CD4-positive, alpha-beta memory T cell (primary cell): ENCODE measurements at places on chromosomes 1 and 21. TPM values are rescaled to one million over a fixed set of nuclear protein-coding genes. Genes with fewer than 3 reads are reported as not detected.
A peak's percentile ranks its signal among the peaks of the same experiment; 100 is the strongest.

Gene PGBD5
- polyA plus RNA-seq: not detected

Gene LINGO4
- polyA plus RNA-seq: not detected

Gene RGS7
- not detected for polyA plus RNA-seq

Gene CAMK2N1
- polyA plus RNA-seq: 0.32 TPM

Gene PRAMEF11
- not detected for polyA plus RNA-seq

Gene ZBTB8B
- polyA plus RNA-seq: not detected

- DNase-seq: no peak
- peaks cover 39% of the 10 kb centered on the region for H3K4me1 ChIP-seq
- H3K4me3 ChIP-seq: no peak overlapping the region
- H3K27ac ChIP-seq: no peak overlapping the region
These were observed 3.9 kb downstream of the MFN2 start for GRCh38 chr1:11984121-11984520.

- no peak overlapping the region for H3K27ac ChIP-seq
- H3K36me3 ChIP-seq: no peaks in the 10 kb centered on the region
- no peaks in the 10 kb centered on the region for H3K27me3 ChIP-seq
- no peak overlapping the region for H3K4me3 ChIP-seq
These were observed 49.7 kb upstream of the HSD17B7 start for GRCh38 chr1:162740755-162741154.

- DNase-seq: peak; percentile 84
- no peak overlapping the region for H3K4me3 ChIP-seq
- peaks cover 4% of the 10 kb centered on the region for H3K4me1 ChIP-seq
- no peak overlapping the region for H3K27ac ChIP-seq
- H3K36me3 ChIP-seq: no peaks in the 10 kb centered on the region
These were observed 54.1 kb upstream of the SAMD11 start for GRCh38 chr1:869499-870244.

GRCh38 chr1:109535971-109536491 lies 3.6 kb upstream of the GPR61 start:
- H3K36me3 ChIP-seq: no peaks in the 10 kb centered on the region
- no peak overlapping the region for H3K27ac ChIP-seq
- no peaks in the 10 kb centered on the region for H3K27me3 ChIP-seq
- H3K4me1 ChIP-seq: peaks cover 19% of the 10 kb centered on the region
- no peak for DNase-seq
- H3K4me3 ChIP-seq: no peak overlapping the region

DNA sequence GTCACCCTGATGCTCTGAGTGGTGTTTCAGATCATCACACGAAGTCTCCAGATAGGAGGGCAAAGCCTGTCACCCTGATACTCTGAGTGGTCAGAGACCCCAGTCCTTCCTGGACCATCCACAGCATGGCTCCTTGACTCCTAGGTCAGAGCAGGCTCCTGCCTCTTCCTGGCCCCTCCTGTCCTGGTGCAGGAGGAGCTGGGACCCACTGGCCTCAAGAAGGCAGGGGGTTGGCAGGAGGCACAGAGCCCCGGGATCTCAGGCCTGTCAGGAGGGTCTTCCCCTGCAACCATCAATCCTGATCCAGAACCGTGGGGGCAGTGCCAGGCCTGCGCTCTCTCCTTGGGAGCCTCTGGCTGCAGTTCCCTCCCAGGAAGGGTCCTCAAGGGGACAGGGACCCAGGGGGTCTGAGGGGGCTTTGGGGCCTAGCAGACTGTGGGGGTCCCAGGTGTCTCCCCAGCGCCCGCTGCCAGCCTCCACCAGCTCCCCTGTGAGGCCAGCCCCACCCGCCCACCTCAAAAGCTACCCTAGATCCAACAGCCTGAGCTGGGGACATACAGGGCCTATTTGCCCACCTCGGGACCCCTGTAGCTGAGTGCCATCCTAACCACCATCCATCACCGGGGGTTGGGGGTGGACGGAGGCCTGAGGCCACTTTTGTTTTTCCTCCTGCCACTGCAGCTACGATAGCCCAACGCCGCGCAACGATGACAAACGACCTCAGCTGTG lies 27.5 kb downstream of the COL6A1 start:
- no peaks in the 10 kb centered on the region for H3K4me1 ChIP-seq
- no peaks in the 10 kb centered on the region for H3K36me3 ChIP-seq
- no peak overlapping the region for H3K4me3 ChIP-seq
- DNase-seq: no peak

DNA sequence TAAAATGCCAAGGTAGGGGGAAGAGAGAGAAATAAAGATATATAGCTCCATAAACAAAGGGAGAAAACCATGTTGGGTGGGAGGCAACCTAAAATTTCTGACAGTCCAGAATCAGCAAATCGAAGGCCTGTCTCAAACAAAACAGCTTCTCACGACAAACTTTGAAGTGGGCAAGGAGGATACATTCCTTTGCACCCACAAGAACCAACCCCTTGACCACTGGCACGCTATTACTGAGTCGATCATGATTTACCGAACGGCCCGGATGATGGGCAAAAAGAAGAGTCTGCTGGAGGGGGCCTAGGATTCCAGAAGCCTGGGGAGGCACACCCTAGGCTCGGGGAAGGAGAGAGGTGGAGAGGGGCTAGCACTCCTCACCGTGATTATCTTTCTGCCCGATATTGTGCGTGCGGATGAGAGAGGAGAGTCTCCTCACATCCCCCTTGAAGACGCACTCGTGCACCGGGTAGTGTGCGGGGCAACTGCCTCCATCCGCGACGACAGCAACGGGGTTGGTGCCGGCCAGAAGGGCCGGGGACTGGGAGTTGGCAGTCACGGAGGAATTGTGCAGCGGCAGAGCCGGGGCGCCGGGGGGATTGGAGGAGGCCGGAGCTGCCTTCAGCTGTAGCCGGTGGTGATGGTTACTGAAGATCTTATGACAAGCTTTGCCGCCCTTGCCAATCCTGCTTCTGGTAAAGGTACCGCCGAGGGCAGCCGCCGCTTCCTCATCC lies 756 bp downstream of the ANKRD13C start:
- peaks cover 53% of the 10 kb centered on the region for H3K4me1 ChIP-seq
- H3K27me3 ChIP-seq: no peaks in the 10 kb centered on the region
- peak overlapping the region; percentile 89 for H3K4me3 ChIP-seq
- H3K27ac ChIP-seq: peak overlapping the region; percentile 92

- no peak overlapping the region for H3K4me3 ChIP-seq
- H3K4me1 ChIP-seq: peaks cover 69% of the 10 kb centered on the region
- peak overlapping the region; percentile 66 for H3K27ac ChIP-seq
- DNase-seq: peak; percentile 42
These were observed 34.5 kb upstream of the TDRD10 start for GRCh38 chr1:154467434-154468102.

- no peaks in the 10 kb centered on the region for H3K27me3 ChIP-seq
- H3K4me1 ChIP-seq: no peaks in the 10 kb centered on the region
- H3K4me3 ChIP-seq: no peak within 1 kb of the TSS
- no peaks in the 10 kb centered on the region for H3K36me3 ChIP-seq
These were observed at the start of gene RGS18 for GRCh38 chr1:192158181-192158580. RGS18 (plus strand) TSS chr1:192158462; CDS start chr1:192158638, 176 bp downstream.

- no peaks in the 10 kb centered on the region for H3K4me1 ChIP-seq
- no peaks in the 10 kb centered on the region for H3K36me3 ChIP-seq
- H3K27me3 ChIP-seq: no peaks in the 10 kb centered on the region
- DNase-seq: no peak
- H3K4me3 ChIP-seq: no peak overlapping the region
These were observed 86.8 kb downstream of the KCNJ6 start for GRCh38 chr21:37829447-37829846.

DNA sequence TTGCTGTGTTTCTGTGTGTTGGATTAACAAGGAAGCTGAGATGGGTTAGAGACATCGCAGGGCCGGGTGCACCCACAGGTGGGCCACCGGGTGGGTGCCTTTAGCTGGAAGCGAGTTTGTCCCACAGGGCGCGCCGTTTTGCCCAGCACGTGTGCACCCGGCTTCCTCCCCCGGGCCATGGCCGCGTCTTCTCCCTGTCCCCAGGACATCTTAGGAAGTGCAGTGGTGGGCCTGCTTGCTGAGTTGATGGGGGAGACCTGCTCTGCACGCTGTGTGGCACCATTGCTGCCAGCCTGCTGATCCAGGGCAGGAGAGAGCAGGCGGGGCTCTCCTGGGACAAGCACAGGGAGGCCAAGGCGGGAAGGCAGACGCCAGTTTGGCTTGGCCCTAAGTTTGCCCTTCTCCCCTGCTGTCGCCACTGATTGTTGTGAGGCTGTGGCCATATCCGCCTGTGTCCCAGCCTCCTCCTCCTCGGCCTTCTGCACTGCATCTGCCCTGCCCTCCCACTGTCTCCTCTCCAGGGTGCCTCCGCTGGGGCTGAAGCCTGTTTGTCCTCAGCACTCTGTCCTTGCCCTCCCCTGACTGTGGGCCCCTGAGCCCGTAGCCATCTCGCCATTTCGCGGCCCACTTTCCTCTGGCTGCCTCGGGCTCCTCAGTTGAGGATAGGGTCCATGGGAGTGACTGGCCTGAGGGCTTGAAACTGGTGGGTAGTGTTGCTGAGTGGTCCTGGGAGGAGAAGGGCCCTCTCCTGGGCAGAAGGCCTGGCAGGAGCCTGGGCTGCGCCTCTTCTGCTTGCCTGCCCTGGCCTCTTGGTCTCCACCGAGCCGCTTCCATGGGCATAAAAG lies 47.6 kb downstream of the PKNOX1 start:
- no peak for DNase-seq
- no peaks in the 10 kb centered on the region for H3K27me3 ChIP-seq
- peaks cover 35% of the 10 kb centered on the region for H3K36me3 ChIP-seq
- H3K27ac ChIP-seq: no peak overlapping the region
- no peaks in the 10 kb centered on the region for H3K4me1 ChIP-seq

- no peaks in the 10 kb centered on the region for H3K4me1 ChIP-seq
- no peak overlapping the region for H3K4me3 ChIP-seq
- no peak overlapping the region for H3K27ac ChIP-seq
- no peak for DNase-seq
- no peaks in the 10 kb centered on the region for H3K36me3 ChIP-seq
- H3K27me3 ChIP-seq: no peaks in the 10 kb centered on the region
These were observed 51.4 kb upstream of the RGS1 start for GRCh38 chr1:192524223-192524622.

DNA sequence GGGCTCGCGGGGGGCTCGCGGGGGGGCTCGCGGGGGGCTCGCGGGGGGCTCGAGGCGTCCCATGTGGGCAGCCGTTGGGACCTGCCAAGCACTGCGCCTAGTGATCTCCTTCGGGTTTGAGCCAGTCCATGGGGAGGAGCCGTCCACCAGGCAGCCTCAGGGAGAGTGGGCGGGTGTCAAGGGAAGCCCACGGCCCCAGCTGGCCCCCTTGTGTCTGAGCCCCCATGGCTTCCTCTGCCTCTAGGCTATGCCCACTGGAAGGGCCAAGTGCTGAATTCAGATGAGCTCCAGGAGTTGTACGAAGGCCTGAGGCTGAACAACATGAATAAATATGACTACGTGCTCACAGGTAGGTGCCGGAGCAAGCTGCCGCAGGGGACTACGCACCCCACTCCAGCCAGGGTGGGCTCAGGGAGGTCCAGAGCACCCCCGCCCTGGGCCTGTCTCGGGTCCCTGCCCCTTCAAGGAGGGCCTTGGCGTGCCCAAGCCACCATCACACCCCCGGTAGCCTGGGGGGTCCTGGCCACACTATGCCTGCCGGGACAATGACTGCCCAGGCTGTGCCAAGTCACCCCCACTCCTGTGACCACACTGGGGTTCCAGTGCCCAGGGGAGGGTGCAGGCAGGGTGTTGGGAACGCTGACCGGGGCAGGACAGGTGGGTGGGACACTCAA lies 22.6 kb downstream of the PDXK start:
- H3K36me3 ChIP-seq: peaks cover 18% of the 10 kb centered on the region
- H3K4me3 ChIP-seq: no peak overlapping the region
- DNase-seq: no peak

DNA sequence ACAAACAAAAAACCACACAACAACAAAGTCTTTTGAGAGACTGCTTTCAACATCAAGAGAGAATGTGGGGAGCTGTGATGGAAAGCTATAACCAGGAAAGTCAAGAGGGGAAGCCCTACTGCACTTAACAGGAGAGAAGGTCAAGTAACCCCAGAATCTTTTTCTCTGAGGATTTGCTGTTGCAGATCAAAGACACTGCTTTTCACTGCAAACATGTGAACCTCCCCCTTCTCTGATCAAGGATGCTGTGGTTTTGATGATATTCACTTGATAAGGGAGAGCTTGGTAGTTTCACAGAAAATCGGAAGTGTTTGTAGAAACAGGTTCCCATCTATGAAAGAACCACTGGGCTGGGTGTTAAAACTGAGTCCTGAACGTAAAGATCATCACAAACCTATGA lies 4.8 kb downstream of the ETV3 start:
- DNase-seq: peak; percentile 70
- peaks cover 33% of the 10 kb centered on the region for H3K36me3 ChIP-seq
- peak overlapping the region; percentile 6 for H3K27ac ChIP-seq
- peaks cover 72% of the 10 kb centered on the region for H3K4me1 ChIP-seq
- no peak overlapping the region for H3K4me3 ChIP-seq
- no peaks in the 10 kb centered on the region for H3K27me3 ChIP-seq

GRCh38 chr1:174110053-174110452 lies 49.3 kb upstream of the RABGAP1L start:
- no peak for DNase-seq
- no peaks in the 10 kb centered on the region for H3K4me1 ChIP-seq
- H3K36me3 ChIP-seq: no peaks in the 10 kb centered on the region
- no peaks in the 10 kb centered on the region for H3K27me3 ChIP-seq
- H3K27ac ChIP-seq: no peak overlapping the region

GRCh38 chr1:154867841-154868605 lies 2.1 kb downstream of the KCNN3 start:
- no peak for DNase-seq
- H3K4me1 ChIP-seq: peaks cover 21% of the 10 kb centered on the region
- peaks cover 24% of the 10 kb centered on the region for H3K27me3 ChIP-seq
- no peak overlapping the region for H3K27ac ChIP-seq

- no peaks in the 10 kb centered on the region for H3K4me1 ChIP-seq
- peaks cover 26% of the 10 kb centered on the region for H3K36me3 ChIP-seq
- no peak overlapping the region for H3K27ac ChIP-seq
- H3K4me3 ChIP-seq: no peak overlapping the region
These were observed 31.7 kb upstream of the ENSA start for GRCh38 chr1:150661156-150661555.

DNA sequence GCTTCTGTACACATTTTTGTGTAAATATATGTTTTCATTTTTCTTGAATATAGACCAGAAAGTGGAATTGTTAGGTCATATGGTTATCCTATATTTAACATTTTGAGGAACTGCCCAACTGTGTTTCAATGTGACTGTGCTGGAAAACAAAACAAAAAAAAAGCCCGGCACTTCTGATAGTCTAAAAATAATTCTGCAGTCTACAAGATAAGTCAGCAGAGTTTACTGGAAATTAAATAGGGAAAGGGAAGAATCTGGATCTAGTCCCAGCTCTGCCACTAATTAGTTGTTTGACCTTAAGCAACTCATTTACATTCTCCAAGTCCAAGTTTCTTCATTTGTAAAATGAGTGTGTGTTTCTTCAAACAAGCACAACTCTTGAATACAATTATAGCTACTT lies 869.1 kb upstream of the B3GALT2 start:
- no peaks in the 10 kb centered on the region for H3K27me3 ChIP-seq
- H3K36me3 ChIP-seq: no peaks in the 10 kb centered on the region
- no peak overlapping the region for H3K27ac ChIP-seq
- peaks cover 84% of the 10 kb centered on the region for H3K4me1 ChIP-seq
- no peak overlapping the region for H3K4me3 ChIP-seq
- DNase-seq: no peak

- H3K4me1 ChIP-seq: peaks cover 37% of the 10 kb centered on the region
- peak within 1 kb of the TSS; percentile 98 for H3K27ac ChIP-seq
- no peaks in the 10 kb centered on the region for H3K36me3 ChIP-seq
- H3K4me3 ChIP-seq: peak within 1 kb of the TSS; percentile 78
- DNase-seq: peak; percentile 80
- no peaks in the 10 kb centered on the region for H3K27me3 ChIP-seq
These were observed at the start of gene CTBS for GRCh38 chr1:84573967-84574842. CTBS (minus strand) TSS chr1:84574440; CDS start chr1:84574415, 25 bp downstream.

GRCh38 chr1:88276163-88276562 lies 407.9 kb upstream of the PKN2 start:
- no peaks in the 10 kb centered on the region for H3K36me3 ChIP-seq
- no peak overlapping the region for H3K4me3 ChIP-seq
- DNase-seq: no peak
- H3K27ac ChIP-seq: no peak overlapping the region
- H3K27me3 ChIP-seq: no peaks in the 10 kb centered on the region
- H3K4me1 ChIP-seq: no peaks in the 10 kb centered on the region
